ENCODE measurements at places on chromosomes 2 and 18.

DNA sequence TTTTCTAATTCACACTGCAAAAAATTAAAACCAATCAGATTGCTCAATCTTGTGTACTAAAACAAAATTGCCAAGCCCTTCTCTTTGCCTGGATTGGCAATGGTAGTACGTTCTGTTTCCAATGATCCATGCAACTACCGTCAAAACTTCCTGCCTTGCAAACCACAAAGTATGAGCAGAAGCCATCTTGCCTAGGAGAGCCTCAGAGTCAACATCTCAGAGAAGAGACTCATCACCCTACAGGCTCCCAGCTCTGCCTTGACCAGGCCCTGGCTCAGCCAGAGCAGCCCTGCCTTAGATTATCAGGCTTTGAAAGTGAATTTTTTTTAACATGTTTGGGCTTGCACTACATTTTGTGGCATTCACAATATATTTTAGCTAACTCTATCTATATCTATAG lies 574.1 kb downstream of the SATB2 start:
- DNase-seq = peak; percentile 49

GRCh38 chr18:13917401-13917800 lies 2.1 kb upstream of the MC2R start:
- DNase-seq = no peak

DNA sequence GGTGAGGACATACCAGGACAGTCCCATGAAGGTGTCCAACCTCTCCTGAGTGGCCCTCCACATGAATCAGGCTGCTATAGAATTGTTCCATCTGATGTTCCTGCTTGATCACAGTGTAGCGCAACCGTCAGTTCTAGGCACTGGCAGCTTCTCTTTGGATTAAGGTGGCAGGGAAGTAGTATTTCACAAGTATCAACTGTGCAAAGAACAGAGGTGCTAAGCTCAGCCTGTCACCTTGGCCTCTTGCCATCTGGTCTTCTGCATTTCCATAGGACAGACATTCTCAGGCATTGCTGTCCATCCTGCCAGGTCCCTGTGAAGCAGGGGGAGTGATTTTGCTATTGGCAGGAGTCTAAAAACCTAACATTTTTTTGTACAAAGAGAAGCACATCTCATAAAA lies 182.2 kb upstream of the EPAS1 start:
- DNase-seq = peak; percentile 21

DNA sequence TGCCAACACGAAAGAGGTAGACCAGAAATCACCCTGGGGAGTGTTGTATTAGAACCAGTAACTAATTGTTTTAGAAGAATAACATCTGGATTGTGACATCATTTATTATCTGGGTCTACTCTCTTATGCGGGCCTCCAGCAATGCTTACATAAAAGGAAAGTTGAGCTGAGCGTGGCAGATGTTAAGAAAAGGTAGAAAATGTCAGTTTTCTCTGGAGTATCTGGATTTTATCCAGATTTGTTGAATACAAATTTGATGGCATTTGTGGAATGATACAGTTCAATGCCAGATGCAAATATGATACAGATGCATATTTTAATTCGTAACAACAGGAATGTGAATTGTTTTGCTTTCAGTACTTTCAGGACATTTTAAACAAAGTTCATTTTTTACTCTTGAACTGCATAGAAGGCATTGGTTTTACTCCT lies 90.3 kb downstream of the PRPF40A start:
- DNase-seq = no peak

DNA sequence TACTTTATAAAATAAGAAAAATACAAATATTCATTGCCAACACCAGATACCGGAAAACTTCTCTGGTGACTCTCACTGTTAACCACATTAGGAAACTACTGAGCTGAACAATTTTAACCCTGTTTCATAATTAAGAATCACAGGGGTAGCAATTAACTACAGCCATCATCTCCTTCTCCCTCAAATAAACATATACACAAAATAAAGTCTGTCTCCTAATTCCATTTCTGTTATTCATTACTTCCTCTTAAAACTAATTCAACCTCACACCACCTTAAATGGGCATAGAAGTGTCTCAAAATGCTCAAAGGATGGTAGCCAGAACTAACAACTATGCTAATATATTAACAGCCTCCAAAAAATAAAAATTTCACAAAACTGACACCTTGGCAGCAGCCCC lies 60.7 kb downstream of the ACVR1 start:
- DNase-seq = peak; percentile 62

- no peak for DNase-seq
These were observed 160.7 kb downstream of the FSHR start for GRCh38 chr2:48993576-48993975.

DNA sequence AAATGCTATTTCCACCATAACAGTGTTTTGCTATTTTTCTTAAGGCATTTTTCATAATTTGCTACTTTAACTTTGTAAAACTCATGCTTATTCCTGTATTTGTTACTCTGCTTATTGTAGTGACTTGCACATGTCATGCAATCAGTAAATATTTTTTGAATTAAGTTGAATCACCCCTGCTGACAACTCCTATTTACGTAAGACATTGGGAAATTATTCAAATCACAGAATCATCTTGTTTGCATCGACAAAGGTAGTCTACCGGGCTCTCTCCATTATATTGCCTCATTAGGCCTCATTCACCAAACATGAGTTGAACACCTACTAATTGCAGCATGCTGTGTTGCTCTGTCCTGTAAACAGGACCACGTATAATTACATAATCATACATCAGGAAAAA lies 478.5 kb upstream of the ZEB2 start:
- no peak for DNase-seq

DNA sequence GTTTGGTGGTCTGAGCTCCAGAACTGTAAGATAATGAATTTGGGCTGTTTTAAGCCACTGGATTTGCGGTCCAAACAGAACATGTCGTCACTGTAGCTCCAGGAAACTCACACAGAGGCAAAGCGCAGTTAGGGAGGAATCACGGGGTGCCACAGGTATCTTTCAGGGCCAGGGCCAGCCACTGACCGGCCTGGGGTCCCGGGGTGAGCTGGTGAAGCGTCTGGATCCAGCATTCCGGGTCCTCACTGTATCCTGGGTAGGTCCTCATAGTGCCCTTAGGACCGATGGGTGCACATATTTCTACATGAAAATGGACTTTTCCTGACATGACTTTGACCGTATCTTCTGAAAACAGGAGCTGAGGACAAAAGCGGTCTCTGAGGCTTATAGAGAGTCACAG lies 196.0 kb upstream of the HDAC4 start:
- no peak for DNase-seq

DNA sequence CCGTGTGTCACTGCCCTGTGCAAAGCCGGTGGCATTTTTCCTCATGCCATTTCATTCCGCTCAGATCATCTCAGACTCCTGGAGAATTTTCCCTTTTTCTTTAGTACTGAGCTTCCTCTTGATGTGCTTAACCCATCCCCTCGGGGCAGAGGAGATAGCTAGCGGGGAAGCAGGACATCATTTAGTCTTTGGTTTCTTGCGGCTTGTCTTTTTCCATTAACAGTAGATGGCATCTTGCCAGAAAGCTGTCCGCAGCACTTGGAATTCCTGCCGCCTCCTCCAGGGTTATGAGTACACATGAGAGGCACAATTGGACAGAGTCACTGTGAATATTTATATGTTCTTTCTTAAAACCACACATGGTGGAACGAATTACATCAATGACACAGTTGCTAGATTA lies 226.6 kb downstream of the ALPK2 start:
- DNase-seq = peak; percentile 17

DNA sequence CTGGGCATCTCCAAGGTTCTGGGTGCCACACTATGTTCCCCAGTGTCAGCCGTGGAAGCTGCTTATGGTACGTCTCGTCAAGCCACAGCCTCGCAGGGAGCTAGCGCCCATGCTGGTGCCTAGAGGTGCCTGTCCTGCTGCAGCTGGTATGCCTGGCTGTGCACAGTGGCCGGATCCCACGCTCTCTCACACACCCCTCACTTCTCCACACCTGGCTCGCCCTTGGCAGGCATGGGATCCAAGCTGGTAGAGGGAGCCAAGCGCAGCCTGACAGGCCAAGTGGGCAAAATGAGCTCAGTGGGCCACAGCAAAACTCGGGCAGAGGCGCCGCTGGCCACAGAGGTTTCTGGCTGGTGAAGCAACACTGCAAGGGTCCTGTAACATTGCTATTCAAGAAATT lies 156.1 kb upstream of the RBMS1 start:
- DNase-seq = no peak

DNA sequence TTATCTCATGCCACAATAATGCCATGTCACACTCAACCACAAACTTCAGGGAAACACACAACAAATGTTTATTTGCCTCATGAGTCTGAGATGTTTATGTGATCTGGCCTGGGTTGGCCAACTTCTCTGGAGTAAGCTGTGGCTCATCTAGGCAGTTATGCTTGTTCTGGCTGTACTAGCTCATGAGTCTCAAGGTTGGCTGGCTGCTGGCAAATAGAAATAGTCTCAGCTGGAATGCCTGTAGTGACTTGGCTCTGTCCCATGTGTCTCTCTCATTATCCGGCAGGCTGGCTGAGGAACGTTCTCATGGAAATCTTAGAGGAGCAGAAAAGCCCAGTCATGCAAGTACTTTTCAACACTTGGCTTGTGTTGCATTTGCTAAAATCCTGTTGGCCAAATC lies 234.9 kb upstream of the CDH2 start:
- DNase-seq = peak; percentile 59

- DNase-seq = no peak
These were observed 111.0 kb upstream of the GPC1 start for GRCh38 chr2:240324312-240325015.

DNA sequence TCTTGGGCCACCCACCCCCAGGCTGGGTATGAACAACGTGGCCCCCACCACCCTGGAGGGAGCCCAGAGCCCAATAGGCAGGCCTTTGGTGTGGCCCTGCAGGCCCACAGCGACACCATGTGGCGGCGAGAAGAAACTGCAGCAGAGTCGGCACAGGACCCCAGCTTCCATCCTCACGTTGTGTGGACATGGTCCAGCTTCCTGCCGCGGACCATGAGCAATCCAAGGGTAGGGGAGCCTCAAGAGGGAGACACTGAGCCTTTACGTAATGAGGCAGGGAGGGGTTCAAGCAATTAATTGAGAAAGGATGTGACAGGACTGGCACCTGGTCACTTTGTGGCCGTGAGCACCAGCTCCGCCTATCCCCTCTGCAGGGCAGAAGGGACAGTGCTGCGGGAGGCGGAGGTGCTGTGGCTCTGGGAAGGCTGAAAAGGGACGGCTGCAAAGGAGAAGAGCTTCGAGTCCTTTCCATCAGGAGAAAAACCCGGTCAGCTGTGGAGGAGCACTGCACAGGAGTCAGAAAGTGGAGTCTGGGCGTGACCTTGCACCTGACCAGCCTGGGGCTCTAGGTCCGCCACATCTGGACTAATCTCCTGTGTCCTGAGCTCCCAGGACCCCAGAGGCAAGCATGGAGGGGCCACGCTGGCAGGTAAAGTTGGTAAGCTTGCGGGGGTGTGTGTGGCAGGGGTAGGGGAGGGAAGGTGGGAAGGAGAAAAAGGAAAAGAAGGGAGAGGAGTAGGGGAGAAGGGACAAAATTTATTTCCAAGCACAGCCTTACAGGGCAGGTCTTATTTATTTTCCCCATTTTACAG lies 44.9 kb downstream of the TMEM37 start:
- DNase-seq = peak; percentile 58

DNA sequence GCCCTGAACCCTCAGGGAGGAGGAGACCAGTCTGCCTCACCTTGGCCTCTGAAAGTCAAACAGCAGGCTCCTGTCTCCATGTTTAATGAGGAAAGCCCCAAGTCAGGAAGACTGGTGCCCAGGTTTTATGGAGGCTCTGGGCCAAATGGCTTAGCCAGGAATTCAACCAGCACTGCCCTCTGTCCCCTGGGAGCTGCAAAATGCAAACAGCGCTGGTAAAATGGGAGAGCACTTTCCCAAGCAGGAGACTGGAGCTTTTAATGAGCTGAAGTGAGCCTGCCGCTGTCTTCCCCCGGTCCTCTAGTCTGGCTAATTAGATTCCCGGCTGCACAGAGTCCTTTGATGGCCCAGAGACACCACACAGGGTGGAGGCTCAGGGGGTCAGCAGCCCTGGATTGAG lies 276.0 kb upstream of the TRIB2 start:
- no peak for DNase-seq

DNA sequence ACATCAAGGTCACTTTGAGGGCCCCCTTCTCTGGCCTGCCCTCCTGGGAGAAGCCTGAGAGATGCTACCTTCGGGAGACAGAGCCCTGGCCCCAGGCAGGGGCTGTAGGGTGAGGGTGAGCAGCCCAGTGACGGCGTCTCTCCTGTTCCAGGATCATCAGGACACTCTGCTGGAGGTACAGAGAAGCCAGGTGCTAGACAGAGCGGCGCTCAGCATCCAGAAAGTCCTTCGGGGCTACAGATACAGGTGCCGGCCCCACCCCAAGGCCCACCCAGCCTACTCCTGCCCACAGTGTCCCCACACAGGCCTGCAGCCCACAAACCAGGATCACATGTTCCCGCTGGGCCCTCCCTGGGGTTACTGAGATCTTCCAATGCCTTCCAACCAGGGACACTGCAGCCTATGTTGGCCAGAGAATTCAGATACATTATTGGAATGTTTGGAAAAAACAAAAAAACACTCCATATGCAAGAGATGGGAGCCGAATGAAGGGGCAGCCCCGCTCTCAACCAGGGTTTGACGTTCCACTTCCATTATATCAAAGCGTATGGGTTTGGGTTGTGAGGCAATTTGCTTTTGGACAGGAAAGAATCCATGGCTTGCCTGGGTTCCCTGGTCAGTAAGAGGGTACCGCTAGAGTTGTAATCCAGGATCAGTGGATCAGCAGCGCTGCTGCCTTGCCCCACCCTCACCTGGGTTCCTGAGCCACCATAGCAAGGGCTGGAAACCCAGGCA lies 49.5 kb upstream of the GPR17 start:
- DNase-seq = no peak

DNA sequence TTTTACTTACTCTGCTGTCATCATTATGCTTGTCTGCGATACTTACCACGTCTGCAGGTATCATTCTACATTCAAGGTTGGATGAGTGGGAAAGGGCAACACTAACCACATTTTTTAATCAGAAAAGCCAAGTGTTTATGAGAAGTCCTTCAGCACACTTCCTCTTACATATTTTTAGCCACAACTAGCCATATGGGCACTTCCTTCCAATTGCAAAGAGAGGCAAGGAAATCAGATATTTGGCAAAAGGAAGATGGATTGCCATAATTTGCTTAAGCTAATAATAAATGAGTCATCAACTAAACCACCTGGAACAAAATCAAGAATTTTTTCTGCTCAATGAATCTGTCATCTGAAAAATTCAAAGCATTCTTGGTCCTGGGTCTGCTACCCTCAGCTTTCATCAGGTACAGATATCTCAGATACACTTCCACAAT lies 16.7 kb upstream of the MRO start:
- DNase-seq = peak; percentile 38

DNA sequence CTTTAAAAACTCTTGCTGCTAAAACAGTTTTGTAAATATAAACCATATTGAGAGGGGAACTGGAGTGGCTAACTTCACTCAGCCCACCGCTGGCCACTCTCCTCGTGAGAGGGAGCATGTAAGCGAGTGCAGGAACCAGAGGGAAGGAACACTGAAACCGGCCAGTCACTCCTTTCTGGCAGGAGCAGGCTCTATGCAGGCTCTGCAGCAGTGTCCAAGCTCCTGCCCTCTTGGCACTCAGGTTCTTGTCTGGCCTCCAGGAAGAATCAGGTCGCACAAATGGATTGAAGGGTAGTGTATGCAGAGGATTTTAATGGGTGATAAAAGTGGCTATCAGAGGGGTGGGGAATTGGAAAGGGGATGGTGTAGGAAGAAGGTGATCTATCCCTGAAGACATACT lies 157.7 kb downstream of the TMX3 start:
- DNase-seq = no peak

GRCh38 chr2:179461420-179461819 lies 196.8 kb upstream of the SESTD1 start:
- DNase-seq = peak; percentile 49

All from EH (cell line).